ENCODE measurements at places on chromosomes 7 and 10.

DNA sequence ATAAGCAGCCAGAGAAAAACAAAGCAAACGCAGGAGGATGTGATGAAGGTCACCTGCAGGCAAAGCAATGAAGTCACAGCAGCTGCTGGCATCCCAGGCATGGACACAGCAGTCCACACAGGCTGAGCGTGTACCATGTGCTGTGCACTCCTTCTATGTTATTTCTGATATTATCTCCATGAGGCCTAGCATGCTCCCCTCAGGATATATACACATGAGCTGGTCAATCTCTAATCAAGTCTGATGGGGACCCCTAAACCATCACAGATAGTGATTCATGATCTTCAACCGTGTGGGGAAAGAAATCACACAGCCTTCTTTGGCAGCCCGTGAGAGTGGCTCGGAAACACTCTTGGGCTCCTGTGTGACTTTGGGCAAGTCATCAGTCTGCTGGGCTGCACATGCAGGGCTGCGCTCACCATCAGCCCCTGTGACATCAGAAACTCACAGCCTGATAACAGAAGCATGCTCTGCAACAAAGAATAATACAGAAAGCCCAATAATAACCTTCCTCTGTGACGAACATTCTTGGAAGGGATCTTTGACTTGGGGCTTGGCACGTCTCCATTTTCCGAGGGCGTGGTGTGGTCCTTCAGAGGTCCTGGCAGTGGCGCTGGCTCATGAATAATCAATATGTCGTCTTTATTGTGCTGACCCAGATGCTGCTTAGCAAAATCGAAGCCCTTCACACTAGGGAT, 83.0 kb upstream of the ATP6V0A4 start:
- DNase-seq, result no peak

- peak; percentile 70 for DNase-seq
Observed at GRCh38 chr10:101297901-101298486, 56.0 kb upstream of the BTRC start.

- no peak for DNase-seq
Observed at GRCh38 chr10:14671386-14671831, 103.3 kb downstream of the FAM107B start.

- no peak for DNase-seq
Observed at GRCh38 chr10:116608686-116609594, 11.8 kb upstream of the PNLIPRP2 start.

- no peak for DNase-seq
Observed at GRCh38 chr7:135385209-135385608, 124.7 kb downstream of the CNOT4 start.

All from stimulated activated CD4-positive, alpha-beta T cell treated with anti-CD3 and anti-CD28 coated beads, Interleukin-1b, Interleukin-23, amount 100 ng/mL, for 1 hour (primary cell).